ENCODE measurements at places on chromosomes 7 and 10.

DNA sequence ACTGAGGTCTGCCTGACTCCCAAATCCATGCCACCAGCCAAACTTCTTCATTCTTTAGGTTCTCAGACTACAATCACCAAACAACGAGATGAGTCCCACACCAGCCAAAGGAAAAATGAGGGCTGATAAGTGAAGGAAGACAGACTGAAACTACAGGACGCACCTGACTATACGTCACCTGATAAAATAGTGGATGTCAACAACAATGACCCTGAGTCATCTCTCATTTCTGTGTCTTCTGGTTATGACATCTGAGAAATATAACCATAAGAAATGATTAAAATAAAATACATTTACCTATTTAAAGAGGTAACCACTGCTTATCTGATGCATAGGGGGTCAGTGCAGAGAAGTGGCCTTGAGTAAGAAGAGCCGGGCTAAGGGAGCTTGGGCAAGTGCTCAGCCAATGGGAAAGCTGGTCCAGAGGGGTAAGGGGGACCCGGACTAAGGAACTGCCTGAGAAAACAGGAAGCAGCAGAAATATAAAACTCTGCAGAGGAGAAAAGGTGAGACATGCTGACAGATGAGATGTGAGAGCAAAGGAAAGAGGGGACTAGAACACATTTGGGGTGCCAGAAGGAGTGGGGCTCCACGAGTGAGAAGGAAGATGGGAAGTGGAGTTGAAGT, 51.8 kb downstream of the HIPK2 start:
- no peak for DNase-seq

DNA sequence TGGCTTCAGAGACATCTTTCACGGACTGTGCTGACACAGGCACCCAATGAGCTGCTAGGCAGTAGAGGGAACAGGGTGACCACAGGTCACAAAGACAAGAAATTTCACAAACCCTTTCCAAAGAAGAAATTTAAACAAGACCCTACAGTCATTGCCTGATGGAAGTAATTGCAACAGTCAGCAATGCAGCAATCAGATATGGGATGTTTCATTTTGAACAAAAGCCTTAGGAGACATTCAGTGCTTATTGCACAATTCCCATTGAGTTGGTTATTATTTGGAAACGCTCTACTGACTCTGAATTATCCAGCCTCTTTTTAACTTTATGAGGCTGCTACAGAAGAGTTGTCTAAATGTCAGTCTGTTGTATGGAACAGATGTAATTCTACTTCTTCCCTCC, 85.5 kb downstream of the ETV1 start:
- no peak for DNase-seq

DNA sequence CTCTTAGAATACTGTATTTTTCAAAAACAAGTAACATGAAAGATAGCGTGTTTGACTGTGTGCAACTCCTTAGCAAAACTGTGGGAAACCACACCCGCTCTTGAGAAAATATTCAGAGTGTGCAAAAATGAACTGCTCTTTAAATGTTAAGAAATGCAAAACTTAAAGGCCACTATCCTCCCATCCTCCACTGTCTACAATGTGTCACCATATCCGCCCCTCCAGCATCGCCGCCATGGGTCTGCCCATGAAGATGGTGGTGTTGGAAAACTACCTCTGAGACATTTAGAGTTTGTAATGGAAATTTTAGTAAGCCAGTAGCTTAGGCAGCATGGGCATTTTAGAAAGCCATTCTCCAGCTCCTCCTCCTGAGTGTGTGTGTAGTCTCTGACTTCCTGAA, 20.1 kb upstream of the NMT2 start:
- DNase-seq, result no peak

DNA sequence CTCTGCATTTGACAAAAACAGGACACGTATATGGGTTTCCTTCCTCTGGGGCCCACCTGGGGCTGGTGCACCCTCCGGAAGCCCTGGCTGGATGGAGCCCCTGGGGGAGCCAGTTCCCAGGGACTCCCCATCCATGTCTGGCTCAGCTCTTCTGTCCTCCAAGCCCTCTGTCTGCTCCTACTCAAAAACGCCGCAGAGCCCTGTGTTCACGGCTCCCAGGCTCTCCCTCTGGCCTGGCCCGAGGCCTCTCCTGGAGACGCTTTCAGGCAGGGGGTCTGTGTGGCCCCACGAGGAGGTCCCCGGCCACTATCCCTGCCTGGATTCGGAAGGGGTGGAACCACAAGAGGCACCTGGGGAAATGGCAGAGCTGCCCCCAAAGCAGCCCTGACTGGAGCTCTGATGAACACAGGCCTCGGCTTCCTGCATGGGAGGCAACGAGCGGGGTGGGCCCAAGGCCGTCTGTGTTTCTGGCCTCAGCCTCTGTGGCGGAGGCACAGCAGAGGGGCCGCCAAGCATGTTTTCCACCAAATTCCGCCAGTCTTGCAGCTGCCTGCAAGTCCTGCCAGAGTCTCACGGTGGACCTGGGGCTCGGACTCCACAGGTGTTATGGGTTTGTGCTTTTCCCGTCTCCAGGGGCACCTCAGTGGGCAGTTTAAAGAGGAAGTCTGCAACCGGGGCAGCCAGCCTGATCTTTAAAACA, 22.6 kb upstream of the INPP5A start:
- DNase-seq, result no peak

DNA sequence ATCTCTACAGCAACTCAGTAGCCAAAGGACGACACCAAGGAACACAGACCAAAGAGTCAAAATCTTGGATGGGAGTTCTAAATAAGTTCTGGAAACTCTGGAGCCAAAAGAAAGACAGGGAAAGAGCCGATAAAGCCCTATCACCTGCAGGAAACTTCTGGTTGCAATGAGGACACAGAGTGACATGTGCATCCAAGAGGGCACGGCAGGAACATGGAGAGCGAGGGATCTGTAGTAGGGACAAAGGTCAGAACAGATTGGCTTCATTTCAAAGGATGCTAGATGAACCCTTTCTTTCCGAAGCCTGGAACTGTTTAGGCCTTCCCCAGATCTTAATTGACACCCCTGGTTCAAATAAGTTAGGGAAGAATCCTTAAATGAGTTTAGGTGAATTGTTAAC, 39.5 kb downstream of the CACNA2D1 start:
- no peak for DNase-seq

DNA sequence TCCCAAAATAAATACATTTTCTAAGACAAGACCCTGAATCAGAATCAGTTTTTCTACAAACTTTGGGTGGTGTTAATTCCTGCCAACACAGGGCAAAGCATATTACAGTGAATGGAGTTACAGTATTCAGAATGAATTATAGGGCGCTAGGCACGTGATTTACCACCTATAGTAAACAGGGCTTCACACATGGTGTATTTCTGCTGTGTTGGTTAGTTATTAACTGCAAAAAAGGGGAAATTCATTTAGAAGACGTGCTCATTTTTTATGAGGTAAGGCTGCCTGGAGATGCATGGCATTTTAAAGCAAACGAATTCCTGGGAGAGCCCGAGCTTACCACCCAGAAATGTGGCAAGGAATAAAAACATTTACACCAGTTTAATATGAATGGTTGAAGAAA, 393.8 kb downstream of the LRMDA start:
- DNase-seq, result no peak

DNA sequence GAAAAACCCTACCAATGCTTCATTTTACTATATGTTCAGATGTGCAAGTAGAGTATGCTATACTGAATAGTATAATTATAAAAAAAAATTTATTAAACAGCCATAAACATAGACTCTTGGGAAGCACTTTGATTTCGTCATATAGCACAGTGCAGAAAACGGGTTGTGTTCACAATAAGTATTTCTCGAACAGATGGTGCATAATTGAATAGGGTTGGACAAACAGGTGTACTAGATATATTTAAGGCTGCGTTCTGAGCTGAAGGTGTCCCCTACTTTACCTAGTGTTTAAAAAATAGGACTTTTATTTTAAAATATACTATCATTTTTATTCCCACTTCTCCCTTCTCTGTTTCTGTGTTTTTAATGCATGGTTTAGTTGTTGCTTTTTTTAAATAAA, 841.5 kb downstream of the ANKRD7 start:
- DNase-seq, result peak; percentile 79

DNA sequence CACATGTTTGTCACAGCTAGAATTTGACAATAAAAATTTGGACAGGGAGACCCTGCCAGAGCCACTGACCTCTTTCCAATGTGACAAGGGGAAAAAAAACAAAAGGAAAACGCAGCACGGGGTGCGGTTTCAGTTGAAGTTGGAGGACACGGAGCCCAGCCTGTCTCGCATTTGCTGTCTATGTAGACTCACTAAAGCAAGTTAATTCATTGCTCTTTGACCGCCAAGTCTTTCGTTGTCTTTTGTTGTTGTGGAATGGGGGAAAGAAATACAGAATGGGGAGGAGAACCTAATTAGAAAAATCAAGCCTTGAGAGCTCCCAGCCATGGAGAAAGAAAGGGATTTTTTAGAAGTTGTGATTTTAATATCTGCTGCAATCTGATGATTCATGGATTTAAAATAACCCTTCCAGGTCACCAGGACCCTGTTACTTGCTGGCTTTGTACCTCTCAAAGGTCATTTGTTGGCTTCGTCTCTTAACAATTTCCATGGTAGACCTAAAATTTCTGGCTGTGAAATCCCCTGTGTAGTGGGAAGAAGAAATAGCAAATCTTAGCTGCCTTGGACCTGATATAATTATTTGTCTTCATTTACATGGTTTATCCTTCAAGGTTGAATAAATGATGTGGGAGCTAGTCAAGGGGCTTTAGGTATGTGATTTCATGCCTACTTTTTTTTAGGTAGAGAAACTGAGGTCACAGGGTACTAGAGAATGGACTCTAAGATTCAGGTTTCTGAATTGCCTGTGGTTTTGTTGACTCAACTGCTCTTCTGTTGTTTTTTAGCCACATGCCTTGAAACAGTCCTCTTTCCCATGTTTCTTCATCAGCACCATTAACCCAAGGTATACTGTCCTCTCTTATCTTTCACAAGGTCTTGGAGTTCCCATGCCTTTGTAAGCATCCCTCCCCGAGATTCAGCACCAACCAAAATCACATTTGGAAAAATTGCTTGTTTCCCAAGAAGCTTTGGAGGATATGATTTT, 78.7 kb downstream of the TCF7L2 start:
- no peak for DNase-seq

DNA sequence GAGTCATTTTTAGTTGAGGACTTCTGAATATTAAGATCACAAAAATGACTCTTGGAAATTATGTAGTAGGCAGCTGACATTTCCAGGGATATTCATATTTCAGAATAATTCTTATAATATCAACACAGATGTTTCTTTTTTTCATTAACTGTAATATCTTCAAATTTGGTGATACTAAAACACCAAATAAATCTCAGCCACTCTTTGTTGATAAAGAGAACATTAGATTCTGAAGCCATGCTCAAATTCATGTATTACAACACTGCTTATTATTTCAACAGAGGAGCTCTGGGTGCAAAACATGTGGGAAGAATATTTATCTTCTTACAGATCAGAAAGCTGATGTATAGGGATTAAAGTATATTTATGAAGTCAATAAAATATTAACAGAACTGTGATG, 355.4 kb downstream of the CRPPA start:
- no peak for DNase-seq

Measured in cerebellar cortex (tissue), 1 donor.